ENCODE measurements at places on chromosomes 6 and 20.

GRCh38 chr20:18258126-18258860, 30.0 kb upstream of the ZNF133 start:
- no peak for DNase-seq

DNA sequence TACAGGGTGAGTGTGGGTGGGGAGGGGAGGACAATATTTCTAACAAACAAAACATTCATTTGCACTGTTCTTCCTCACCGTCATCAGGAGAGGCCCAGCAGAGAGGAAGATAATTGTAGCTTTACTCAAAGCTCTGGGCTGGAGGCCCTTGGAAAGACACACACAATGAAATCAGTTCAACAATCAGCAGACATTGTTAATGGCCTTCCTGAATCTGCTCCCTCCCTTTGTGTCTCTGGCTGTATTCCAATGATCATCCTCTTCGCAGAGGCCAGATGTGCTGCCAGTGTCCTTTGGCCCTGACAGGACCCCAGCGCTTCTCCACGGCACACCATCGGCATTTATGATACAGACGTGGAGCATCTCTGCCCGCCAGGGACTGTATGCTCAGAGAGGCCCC, 44.6 kb upstream of the LRFN2 start:
- no peak for DNase-seq

- no peak for DNase-seq
Observed at GRCh38 chr6:4858194-4859015, 82.2 kb downstream of the CDYL start.

DNA sequence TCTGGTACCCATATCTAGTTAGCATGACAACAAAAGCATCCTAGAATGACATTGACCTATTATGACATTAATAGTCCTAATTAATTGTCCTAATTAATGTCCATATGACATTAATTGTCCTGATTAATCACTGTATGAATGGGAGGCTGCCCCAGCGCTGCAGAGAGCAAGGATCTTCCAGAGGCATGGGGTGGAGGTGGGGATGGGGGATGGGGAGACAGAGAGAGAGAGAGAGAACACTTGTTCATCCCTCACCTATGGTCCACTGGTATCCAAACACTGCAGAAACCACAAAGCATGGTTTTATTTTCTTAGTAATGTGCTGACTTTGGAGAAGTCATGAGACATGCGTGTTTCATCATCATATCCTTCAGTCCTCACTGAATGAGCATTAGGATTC, 235.1 kb downstream of the FNDC1 start:
- no peak for DNase-seq

DNA sequence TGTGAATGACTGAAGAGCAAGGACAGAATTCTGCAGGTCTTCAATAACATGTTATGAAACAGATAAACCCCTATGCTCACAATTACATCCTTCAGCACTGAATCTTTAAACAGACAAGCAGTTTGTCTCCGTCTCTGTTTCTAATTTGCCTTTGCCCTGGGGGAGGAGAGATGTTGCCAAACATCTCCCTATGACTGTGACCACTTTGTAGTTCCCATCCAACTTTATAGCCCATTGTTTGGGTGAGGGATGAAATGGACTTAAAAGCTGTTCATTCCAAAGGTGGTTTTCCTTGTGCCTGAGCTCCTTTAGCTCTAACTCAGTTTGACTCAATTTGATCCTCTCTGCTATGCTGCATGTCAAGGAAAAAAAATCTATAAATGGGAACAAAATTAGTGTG, 19.5 kb upstream of the ADTRP start:
- no peak for DNase-seq

DNA sequence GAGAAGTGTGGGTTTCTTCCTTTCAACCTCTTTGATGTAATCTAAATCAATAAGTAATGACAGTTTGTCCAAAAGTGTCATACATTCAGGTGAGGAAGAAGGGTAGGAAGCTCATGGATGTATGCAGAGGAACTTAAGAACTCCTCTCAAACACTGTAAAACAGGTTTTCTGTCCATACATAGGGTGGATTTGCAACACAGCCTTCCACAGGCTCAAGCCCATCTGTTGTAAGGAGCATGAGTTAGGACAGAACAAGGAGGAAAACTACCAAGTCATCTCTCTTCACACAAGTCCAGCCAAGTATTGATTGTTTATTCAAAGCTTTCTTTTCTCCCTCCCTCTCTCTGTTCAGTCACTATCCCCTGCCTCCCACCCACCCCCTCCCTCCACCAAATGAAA, 49.0 kb upstream of the CDYL start:
- DNase-seq = peak; percentile 75

DNA sequence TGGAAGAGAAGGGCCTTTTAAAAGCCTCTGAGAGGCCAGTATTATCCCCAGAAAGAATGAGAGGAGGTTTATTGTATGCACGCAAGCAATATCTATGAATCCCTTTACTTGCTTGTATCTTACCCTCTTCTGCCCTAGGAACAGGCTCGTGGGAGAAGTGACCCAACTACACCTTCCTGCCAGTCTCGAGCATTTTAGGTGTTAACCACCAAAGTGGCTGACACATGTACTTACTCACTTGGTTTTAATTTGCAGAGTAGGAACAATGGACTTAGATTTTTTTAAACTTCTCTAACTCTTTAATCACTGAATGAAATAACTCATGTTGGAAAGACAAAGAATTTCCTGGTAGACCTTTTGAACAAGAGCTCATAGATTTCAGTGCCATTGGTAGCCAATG, 296.9 kb downstream of the PLCB1 start:
- DNase-seq = no peak

DNA sequence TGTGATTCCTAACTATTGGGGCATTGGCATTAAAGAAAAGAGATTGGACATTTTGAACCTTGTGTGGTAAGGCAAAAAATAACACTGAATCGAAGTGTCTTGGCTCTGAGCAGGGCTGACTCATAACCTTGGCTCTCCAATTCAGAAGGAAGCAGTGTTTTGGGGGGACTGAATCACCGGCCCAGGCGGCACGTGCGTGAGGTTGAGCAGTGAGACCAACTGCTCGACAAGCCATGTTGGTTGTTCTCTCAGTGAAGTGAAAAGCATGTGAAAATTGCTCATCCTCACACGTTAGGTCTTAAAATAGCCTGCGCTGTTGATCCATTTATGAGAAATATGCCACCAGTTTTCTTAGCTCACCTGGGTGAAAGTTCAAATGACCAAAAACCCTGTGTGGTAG, 137.8 kb upstream of the SPACA1 start:
- no peak for DNase-seq

- no peak for DNase-seq
Observed at GRCh38 chr20:22908944-22909343, 126.2 kb upstream of the SSTR4 start.

DNA sequence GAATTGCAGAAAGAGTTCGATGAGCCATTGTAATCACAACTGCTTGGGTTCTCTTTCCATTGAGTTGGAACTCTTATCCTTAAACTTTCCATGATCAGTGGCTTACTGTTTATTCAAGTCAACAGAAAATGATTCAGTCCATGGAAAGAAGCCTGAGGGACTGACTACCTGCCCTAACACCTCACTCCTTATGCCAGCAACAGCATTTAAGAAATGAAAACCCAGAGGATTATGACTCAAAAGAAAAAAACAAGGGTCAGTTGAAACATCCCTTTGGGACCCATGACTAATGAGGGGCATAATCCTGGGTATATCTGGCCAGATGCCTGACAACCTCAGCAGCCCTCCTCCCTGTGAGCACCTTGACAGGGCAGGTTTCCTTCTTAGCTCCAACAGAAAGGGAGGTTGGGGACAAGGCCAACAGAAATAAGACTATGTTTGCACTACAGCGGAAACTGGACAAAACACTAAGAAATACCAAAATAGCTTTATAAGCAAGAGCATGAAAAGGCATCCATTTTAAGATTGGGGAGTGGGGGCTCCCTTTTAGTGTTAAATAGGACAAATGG, 106.7 kb downstream of the MAP3K5 start:
- no peak for DNase-seq

GRCh38 chr20:62360854-62361798, 6.0 kb downstream of the LAMA5 start:
- no peak for DNase-seq

- DNase-seq = no peak
Observed at GRCh38 chr6:57002197-57002596, 44.3 kb upstream of the KIAA1586 start.
